Renal pelvis (tissue), 12 donors: ENCODE measurements at places on chromosomes 6 and 20.

DNA sequence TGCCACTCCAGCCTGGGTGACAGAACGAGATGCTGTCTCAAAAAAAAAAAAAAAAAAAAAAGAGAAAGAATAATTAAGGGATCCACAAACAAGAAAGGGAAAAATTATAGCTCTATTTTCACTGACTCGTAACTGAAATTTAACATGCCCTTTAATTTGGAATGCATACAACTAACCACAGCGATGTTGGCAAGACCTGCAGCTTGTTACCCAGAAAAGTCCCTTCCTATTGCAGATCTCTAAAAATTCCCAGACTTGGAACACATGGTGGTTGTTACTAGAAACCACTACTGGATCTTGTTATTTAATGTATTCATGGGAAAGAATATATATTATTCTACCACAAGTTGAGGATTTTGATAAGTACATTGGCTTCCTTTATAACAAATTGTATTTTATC, 27.8 kb upstream of the SMIM28 start:
- DNase-seq: no peak

DNA sequence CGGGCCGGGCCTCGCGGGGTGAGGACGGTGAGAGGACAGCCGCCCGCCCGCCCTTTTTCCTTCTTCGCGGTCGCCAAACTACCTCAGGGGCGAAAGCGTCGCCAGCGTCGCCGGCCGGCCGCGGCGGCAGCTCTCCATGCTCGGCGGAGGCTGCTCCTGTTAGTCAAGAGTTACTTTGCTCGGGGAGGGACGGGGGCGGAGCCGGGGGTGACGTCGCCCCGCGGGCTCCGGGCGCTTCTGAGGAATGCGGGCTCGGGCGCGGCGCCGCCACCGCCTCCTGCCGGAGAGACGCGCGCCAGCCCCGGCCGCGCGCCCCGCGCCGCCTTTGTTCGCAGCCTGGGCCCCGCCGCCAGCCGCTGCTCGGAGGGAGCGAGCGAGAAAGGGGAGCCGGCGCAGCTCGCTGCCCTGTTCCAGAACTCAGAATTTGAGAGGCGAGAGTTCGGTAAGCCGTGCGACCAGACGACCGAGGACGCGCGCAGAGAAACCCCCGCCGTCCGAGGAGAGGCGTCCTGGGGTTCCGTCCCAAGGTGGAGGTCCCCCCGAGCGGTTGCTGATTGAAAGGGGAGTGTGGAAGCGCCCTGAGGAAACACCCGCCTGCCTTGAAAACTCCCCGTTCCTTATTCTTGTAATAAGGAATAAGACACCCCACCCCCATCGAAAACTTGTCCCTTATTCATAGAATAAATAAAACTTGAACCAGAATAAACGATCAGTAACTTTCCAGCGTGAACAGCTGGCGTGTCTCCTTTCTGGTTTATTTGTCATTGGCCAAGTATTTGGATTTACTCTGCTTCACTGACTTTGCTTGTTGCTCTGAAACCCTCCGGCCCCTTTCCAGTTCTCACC, at the start of gene PTPRK:
Gene PTPRK (minus strand): TSS at position 164 of the 846 bp plus-strand sequence. CDS start 241 bp downstream, outside the sequence.
- peak; percentile 94 for DNase-seq

DNA sequence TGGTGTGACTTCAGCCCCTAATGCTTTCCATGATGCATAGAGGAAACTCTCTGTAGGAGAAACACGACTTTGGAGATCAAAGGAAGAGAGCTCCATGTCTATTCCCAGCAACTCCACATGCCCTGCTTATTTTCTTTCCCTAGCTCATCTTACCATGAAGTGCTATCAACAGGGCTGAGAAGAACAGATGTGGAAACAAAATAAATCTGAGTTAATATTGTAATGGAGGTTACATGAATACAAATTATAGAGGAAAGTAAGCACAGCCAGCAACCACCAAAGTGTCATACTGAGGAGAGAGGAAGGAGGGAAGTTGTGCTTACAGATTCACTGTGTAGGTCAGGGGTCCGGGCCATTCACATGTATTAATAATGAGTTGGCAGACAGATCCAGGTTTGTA, 157.5 kb downstream of the RFPL4B start:
- DNase-seq: no peak

GRCh38 chr6:135228486-135228885, 47.4 kb downstream of the MYB start:
- DNase-seq: no peak

GRCh38 chr6:5540370-5540769, 279.1 kb downstream of the FARS2 start:
- DNase-seq: no peak

GRCh38 chr6:170447561-170447930, 105.6 kb downstream of the PSMB1 start:
- DNase-seq: no peak

DNA sequence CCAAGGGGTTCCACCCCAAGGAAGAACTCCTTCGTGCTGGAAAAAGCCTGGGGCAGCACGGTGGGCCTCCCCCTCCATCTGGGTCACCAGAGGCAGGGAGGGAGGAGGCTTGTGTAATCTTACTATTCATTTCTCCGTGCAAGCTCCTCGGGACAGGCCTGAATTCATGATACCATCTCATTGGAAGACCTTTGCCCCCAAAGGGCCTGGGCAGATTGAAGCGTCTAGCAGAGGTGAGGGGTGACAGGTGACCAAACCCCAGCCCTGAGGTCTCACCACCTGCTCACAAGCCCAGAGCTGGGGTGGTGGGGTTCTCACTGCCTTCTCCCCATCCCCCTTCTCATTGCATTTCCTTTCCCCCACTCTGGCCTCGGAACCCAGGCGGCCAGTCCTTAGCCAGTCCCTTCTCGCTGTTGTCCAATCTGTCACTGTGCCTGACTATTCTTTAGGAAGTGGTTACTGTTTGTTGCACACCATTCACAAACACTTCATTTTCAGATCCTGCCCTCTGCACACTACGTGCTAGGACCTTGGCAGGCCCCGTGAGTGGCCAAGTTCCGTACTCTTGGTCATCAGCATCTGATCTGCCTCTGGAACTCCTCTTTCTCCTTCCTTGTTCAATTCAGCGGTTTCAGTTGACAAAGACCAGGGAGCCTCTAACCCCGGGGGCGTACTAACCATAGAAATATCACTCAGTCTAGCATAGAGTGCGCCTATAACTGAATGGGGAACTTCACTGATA, 137.1 kb downstream of the LY86 start:
- no peak for DNase-seq

DNA sequence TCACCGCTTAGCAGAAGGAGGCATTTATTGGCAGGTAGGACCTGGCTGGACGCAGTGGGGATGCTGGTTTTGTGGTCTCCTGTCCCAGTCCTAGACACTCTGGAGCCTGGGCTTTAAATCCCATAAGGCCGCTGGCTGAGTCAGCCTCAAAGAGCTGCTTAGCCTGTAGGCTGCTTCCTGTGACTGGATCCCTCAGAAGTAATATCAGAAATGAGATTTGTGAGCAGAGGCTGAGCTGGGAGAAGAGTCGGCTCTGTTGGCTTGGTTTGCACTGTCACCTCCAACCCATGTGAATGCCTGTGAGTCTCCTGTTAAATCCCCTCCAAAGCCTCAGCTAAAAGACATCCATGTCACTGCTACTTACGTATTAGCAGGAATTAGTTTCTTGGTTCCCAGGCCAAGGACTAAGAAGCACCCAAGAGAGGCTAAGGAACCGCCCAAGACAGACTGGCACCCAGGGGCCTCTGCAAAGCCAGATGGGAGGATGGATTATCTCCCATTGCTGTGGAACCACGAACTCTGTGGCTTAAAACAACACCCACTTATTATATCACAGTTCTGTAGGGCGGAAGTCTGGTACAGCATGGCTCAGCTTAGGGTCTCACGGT, 289.4 kb downstream of the CDC5L start:
- no peak for DNase-seq

- no peak for DNase-seq
These were observed 32.2 kb downstream of the RREB1 start for GRCh38 chr6:7139835-7140470.

DNA sequence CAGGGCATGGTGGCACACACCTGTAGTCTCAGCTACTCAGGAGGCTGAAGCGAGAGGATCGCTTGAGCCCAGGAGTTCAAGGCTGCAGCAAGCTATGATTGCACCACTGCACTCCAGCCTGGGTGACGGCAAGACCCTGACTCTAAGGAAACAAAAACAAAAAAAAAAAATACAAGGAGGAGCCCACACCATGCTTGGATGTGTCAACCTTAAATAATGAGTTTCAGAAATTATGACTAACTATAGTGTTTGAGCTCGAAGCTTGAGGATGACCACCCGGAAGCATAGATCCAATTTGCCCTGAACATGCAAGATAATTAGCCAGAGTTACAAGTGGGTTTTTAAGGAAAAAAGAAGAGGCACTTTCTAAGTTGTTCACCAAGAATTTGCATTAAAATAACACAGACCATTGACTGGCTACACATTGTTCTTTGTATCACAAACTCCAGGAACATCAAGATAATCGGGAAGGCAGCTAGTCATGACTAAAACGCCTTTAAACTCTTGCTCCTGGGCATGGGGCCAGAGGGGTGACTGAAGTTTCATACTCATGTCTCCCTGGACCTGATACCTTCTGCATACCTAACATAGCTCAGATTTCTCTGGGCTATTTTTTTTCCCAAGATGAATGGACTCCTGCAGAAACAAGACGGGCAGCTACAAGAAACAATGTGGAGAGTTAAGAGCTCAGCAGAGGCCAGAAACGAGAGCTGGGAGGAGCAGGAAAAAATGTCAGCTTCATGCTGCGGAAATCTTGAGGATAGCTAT, 289.6 kb downstream of the PREX1 start:
- peak; percentile 42 for DNase-seq

- DNase-seq: no peak
These were observed 64.0 kb downstream of the QRSL1 start for GRCh38 chr6:106693418-106693817.

DNA sequence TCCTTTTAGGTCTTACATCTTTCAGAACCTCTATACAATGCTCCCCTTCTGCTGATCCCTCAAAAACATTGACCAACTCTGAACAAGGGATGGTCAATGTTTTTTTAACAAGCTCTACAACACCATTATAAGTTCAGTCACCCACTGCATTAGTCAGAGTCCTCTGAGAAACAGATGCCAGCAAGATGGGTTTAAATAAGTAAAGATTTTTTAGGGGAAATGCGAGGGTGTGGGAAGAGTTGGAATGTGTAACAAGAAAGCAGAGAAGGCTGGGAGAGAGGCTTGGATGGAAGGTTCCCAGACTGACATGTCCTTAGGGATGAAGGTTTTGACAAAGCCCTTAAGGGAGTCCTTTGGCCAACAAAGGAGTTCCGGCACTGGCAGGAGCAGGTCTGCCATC, 478.3 kb downstream of the FRK start:
- DNase-seq: no peak

GRCh38 chr20:20089018-20089417, 36.7 kb downstream of the CFAP61 start:
- no peak for DNase-seq

DNA sequence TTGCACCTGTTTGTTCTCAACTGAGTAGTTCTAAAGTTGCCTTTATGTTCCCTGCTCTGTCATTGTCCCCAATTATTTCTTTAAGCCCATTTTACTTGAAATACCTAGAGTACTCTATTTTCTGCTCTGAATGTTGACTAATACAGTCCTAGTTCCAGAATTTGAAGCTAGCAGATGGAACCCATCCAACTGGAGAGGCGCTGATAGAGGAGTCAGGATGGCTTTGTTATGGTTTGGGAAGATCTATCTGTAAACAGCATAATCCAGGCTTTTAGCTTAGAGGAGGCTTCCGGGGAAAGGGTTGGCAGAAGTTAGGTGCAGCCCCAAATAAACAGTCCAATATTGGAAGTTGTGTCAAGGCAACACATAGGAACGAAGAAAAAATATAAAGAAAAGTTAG, 927.7 kb downstream of the TFAP2A start:
- DNase-seq: no peak

- no peak for DNase-seq
These were observed 13.0 kb upstream of the RCAN2 start for GRCh38 chr6:46504242-46504641.

DNA sequence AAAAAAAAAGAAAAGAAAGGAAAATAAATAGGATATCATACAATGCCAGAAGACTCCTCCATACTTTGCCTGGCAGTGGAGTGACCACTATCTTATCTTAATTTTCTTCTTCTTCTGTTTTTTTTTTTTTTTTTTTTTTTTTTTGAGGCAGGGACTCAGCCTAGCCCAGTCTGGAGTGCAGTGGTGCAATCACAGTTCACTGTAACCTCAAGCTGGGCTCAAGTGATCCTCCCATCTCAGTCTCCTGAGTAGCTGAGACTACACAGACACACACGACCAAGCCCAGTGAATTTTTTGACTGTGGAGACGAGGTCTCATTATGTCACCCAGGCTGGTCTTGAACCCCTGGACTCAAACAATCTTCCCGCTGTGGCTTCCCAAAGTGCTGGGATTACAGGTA, 17.1 kb upstream of the MMP9 start:
- no peak for DNase-seq

GRCh38 chr6:43768983-43769525, 957 bp upstream of the VEGFA start:
- DNase-seq: no peak

DNA sequence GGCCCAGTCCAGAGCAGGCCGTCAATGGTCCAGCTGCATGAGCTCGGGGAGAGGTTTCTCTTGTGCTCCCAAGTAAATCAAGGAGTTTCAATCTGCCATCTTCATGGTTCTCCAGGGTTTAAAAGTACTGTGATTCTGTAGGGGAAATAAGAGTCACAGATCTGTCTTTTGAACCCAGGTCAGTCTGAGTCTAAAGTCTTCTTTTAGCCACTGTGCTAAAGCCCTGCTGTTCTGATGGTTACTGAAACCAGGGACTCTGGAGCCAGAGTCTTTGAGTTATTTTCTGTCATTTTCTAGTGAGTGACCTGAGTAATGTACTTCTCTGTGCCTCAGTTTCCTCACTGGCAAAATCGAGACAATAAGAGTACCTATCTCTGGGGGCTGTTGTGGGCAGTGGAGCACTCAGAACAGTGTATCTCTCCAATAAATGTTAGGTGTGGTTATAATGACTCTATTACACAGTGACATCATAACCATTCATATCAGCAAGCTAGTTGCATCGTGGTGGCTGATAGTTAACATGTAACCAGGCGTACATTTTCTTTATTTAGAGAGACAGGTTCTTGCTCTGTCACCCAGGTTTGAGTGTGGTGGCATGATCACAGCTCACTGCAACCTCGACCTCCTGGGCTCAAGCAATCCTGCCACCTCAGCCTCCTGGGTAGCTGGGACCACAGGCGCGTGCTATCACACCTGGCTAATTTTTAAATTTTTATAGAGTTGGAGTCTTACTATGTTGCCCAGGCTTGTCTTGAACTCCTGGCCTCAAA, 74.6 kb upstream of the KCNG1 start:
- no peak for DNase-seq

DNA sequence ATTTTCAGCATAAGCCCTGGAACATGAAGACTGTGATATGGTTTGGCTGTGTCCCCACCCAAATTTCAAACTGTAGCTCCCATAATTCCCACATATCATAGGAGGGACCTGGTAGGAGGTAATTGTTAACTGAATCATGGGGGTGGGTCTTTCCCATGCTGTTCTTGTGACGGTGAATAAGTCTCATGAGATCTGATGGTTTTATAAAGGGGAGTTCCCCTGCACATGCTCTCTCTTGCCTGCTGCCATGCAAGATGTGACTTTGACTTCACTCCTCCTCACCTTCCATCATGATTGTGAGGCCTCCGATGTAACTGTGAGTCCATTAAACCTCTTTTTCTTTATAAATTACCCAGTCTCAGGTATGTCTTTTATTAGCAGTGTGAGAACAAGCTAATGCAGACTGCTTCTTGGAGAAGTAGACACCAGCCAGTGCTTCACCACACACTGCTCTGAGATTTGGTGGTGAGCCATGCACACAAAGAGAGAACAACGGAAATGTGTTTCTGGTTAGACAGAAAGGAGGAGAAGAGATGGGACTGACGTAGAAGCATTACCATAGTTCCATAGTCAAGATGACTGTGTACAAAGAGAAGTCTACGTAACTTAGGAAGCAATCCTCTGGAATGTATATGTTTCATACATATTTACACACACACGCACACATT, 97.8 kb downstream of the BACH2 start:
- DNase-seq: no peak
